ENCODE measurements at places on chromosomes 5 and 9. TPM values are rescaled to one million over a fixed set of nuclear protein-coding genes. Genes with fewer than 3 reads are reported as not detected.

Gene PPP2R2B
- total RNA-seq = 0.20 TPM

Gene BOD1
- total RNA-seq = 5.6 TPM

DNA sequence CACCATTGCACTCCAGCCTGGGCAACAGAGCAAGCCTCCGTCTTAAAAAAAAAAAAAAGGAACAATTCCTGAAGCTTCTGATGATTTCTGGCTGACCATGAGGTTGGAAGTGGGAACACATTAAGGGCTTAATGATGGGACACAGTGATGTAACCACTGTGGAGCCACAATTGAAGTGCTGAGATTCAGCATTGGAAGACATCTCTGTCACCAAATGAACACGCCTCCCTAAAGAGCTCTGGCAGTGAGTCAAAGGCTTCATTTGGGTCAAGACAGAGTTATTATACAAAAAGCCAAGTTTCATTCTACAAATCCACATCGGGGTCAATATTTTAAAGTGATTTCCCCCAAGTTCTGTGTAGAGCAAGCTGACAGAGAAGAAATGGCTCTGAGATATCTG, 4.5 kb upstream of the S1PR3 start:
- no peak for DNase-seq
- H3K4me3 ChIP-seq = no peak overlapping the region
- peaks cover 18% of the 10 kb centered on the region for H3K27me3 ChIP-seq
- H3K4me1 ChIP-seq = no peaks in the 10 kb centered on the region
- no peak overlapping the region for H3K27ac ChIP-seq

GRCh38 chr5:14141764-14142163, 1.4 kb upstream of the TRIO start:
- H3K27ac ChIP-seq = peak overlapping the region; percentile 89
- no peak overlapping the region for H3K4me3 ChIP-seq
- peaks cover 16% of the 10 kb centered on the region for H3K4me1 ChIP-seq
- H3K36me3 ChIP-seq = no peaks in the 10 kb centered on the region
- DNase-seq = no peak
- no peaks in the 10 kb centered on the region for H3K27me3 ChIP-seq

GRCh38 chr5:176741561-176742211, 68.7 kb upstream of the UNC5A start:
- H3K4me3 ChIP-seq = no peak overlapping the region
- H3K4me1 ChIP-seq = no peaks in the 10 kb centered on the region
- no peak for DNase-seq
- no peak overlapping the region for H3K27ac ChIP-seq

DNA sequence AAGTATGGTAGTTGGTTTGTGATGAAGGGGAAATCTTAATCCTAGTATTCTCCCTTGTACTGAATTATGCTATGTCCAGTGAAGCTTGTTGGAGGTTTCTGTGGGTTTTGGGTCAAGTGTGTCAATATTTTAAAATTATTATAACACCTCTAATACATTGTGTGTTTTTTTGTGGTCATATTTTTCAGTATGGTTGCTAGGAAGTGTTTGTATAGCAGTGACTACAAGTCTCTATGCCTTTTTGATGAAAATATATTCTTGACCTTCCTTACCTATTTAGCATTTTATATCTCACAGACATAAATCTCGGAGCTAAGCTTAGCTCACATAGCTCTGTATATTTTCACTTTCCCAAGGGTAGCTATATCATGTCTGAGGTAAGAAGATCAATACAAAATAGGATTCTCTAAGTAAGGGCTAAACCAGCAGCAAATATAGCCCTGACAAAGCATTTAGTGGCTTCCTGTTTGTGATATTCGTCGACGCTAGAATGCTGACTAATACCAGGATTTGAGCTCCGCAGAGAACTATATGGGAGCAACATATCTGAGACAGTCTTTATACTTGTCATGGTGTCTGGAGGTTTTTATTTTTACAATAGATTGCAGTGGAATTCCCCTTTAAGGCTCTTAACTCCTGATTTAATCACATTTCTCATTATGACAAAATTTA, 82.3 kb downstream of the MACIR start:
- H3K27me3 ChIP-seq = no peaks in the 10 kb centered on the region
- H3K27ac ChIP-seq = no peak overlapping the region
- no peak for DNase-seq
- no peak overlapping the region for H3K4me3 ChIP-seq
- H3K4me1 ChIP-seq = no peaks in the 10 kb centered on the region
- no peaks in the 10 kb centered on the region for H3K36me3 ChIP-seq

DNA sequence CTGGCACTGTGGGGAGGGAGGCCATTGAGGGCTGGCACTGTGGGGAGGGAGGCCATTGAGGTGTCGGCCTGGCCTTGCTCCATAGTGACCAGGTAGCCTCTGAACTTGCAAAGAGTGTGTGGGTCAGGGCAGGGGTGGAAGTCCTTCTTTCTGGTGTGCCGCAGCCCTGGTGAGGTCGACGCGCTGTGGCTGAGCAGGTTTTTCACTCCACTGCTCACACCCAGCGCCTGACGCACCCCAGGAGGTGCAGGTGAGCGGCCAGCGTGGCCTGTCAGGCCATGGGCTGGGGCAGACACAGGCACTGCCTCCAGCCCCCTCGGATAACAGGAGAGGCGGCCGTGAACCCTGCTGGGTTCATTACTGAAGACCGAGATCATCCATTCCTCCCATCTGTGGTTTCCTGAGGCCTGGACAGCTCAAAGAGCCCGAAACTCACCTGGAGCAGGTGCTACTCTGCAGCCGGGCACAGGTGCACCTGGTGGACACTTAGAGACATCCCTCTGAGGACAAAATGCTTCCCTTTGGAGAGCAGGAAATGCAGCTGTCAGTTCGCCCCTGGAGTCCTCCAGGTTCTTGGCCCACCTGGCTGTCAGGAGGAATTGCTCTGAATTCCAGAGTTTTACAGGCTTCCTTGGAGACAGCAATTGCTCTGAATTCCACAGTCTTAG, 32.4 kb downstream of the LHX3 start:
- H3K4me3 ChIP-seq = no peak overlapping the region
- H3K4me1 ChIP-seq = no peaks in the 10 kb centered on the region
- no peaks in the 10 kb centered on the region for H3K36me3 ChIP-seq
- no peak for DNase-seq

- H3K4me3 ChIP-seq = no peak overlapping the region
- H3K36me3 ChIP-seq = no peaks in the 10 kb centered on the region
- no peaks in the 10 kb centered on the region for H3K27me3 ChIP-seq
- DNase-seq = peak; percentile 10
- no peak overlapping the region for H3K27ac ChIP-seq
Measured at GRCh38 chr5:1552521-1553255, 28.9 kb upstream of the LPCAT1 start.
